Left ventricle myocardium inferior (tissue), 1 donor: ENCODE measurements at places on chromosomes 5 and 9.

- no peak for DNase-seq
Measured at GRCh38 chr9:89412951-89413350, 85.0 kb downstream of the SEMA4D start.

- DNase-seq, result no peak
Measured at GRCh38 chr9:18448101-18448500, 25.9 kb upstream of the ADAMTSL1 start.

DNA sequence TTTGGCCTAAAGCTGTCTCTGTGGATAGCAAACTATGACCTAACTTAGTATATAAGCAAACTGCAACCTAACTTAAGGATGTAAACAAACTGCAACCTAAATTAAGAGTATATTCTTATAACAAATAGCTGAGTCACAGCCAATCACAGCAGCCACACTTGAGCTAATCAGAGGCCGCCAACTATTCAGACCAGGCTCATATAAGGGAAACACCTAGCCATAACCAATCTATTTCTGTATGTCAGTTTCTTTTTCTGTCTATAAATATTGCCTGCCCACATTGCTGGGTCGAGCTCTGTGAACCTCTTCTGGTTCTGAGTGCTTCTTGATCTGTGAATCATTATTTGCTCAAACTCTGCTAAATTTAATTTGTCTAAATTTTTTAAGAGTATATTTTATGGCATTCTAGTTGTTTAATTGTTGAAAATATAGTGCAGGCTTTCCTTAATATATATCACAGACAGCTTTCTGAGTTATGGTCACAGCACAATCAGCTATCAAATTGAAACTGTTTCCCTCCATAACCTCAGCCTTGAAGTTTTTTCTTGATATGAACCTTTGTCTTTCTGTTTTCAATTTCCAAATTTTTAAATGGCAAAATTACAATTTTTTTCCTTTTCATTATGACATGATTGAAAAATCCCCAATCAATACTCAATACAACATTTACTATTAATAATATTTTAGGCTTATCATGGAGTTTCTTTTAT is 327.1 kb upstream of the NUDT12 start:
- DNase-seq, result no peak

- DNase-seq, result no peak
Measured at GRCh38 chr5:123125962-123126732, 37.1 kb downstream of the PRDM6 start.

GRCh38 chr9:87875831-87876545 is 6.7 kb upstream of the SPATA31E1 start:
- no peak for DNase-seq

DNA sequence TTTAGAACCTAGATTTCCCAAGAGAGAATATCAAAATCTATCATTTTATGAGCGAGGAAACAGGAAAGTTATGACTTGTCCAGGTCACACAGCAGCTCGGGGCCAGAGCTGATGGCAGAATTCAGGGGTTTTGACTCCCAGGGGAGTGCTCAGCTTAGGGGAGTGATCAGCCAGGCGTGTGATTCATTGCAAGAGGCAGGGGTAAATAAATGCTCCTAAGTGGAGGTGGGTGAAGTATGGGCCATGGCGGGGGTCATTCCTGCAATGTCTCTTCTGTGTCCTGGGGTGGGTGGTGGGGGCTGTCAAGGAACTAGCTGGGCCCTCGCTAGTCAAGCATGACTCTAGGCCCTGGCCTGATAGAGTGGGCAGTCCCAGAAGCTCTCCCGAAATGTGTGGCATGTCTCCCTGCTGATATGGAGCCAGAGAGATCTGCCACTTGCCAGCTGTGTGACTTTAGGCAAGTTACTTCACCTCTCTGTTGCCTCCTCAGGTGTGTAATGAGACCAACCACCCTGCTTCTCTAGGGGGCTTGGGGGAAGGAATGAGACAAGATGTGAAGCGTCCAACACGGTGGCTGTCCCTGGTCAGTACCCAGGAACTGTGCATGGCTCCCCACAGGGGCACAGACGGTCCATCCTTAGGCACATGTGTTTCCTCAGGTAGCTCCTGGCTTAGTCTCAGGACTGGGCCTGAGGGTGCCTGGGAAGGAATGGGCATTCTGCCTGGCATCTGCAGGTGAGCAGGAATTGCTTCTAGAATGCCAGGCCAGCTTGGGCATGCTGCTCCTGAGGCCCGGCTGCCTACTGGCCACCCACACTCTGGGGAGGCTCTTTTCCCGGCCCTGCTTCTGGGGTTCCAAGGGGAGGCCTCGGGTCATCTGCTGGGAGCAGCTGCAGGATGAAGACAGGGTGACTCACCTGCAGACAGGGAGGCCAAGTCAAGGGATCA is 36.5 kb upstream of the SH3PXD2B start:
- DNase-seq, result no peak

DNA sequence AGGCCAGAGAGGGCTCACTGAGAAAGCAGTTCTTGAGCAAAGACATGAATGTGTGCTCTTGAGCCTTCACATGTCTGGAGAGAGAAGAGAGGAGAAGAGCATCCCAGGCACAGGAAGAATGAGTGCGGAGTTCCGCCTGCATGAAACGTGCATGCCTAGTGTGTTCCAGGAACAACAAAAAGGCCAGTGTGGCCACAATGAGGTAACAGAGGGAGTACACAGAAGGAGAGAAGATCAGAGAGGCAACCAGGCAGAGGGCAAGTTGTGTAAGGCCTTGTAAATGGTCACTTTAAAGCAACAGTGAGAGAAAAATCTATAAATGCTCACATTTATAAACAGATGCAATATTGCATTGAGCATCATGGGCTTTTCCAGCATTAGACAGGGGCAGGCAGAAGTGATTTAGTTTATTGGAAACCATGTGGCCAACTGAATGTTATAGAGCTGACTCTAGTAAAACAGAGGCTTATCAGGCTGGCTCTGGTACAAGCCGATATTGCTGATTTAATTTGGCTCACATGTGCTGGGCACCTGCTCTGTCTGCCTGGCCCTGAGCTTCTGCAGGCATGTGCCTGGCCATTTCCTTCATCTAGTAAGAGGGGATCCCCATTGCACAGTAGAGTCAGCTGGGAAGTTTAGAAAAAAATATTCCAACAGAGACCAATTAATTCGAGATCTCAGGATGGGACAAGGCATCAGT is 185.3 kb downstream of the SAXO1 start:
- DNase-seq, result no peak

GRCh38 chr9:21708260-21708711 is 94.2 kb upstream of the MTAP start:
- DNase-seq, result no peak

- no peak for DNase-seq
Measured at GRCh38 chr5:66617226-66617861, 21.2 kb downstream of the MAST4 start.

DNA sequence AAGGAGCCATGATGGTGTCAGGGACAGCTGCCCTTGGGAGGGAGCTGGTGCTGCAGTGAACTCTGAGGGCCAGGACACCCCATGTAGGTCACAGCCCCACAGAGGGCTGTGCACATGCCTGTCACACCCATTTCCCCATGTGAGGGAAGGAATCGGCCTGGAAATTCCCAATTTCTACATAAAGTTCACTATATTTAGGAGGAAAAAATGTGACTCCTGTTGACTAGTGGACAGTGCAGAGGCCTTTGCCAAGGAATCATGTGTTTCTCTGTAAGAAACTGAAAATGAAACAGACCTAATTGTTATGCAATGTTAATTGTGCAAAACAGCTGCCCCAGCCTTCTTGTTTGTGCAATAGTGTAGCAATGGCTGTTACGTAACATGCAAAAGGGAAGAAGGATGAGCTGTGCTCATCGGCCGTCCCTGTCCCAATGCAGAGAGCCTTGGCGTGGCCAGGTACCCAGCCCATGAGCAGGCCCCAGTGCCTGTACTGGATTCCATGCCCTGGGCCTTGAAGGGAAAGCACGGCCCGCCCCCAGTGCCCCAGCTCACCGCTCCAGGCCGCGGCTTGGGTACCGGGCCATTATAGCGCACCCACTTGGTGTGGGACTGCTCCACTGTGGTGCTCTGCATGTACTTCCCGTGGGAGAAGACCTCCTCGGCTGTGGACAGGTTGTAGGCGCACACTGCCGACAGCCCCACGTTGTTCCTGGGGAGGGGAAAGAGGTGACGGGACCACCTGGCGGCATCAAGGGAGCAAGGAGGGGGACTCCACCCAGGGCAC is 70.0 kb downstream of the SECISBP2 start:
- DNase-seq, result peak; percentile 48

DNA sequence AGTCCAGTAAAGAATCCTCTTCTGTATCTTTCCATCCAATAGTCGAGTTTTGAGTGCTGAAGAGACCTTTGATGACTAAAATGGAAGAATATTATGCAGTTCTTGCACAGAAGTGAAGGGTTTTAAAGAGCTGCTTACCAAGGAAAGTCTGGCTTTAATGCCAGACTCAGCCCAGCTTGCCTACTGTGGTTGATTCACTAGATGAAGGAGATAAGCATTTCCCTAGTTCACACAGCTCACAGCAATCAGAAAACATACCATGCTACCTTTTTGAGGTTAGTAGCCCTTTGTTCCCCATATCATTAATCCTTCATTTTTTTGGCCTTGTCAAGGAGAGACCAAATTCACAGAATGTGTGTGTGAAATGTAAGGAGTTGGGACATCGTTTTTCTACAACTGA is 15.3 kb downstream of the IFNA5 start:
- DNase-seq, result no peak

DNA sequence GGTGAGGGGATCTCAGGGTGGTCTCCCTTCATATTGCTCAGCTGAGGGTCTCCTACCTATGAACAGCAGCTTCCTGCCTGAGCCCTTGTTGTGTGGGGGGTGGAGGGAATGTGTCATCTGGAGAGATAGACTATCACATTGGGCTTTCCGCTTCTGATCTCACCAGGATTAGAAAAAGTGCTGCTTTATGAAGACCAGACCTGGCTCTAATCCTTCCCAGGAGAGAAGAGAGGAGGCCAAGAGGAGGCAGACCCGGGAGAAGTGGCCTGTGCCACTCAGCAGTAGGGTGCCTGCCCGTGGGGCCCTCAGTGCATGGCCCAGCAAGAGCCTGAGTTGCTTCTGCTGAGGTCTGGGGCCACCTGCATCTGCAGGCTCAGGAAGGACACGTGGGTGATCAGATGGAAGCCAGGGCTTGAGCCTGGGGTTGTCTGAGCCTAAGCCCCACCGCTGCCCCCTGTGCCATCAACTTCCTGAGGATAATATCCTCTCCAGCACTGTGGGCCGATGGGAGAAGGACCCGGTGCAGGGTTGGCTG is 22.1 kb upstream of the COL5A1 start:
- no peak for DNase-seq

DNA sequence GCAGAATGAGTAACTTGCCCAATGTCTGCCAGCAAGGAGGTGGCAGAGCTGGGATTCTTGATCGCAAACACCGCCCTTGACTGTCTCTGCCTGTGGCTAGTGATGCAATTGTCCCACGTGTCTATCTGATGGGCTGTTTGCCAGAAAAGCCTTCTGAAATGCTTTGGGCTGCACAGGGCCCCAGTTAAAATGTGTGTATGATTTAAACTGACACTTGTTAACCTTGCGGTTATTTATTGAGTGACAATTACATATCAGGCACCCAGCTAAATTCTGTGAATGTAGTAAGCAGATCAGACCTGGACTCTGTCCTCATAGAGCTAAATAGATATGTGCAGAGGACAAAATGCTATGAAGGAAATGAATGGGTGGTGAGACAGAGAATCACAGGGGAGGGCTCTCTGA is 11.6 kb upstream of the IL12B start:
- peak; percentile 38 for DNase-seq

- no peak for DNase-seq
Measured at GRCh38 chr5:144352330-144352729, 181.7 kb downstream of the KCTD16 start.

DNA sequence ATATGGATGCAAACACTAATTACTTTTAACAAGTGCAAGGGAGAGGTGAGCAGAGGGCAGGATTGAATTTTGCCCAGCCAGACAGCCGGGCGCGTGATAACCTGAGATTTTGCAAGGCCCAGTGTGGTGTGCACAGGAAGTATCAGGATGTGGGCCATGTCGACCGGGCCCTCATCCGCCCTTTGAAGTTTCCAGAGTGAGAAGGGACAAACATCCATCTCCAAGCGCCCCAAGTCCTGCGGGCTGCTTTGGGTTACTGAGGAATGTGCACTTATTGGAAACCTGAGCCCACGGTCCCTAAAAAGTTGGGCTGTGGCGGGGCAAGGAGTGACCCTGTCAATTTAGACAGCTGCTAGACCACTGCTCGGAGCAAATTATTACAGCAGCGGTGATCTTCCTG is 272.2 kb upstream of the IRX2 start:
- no peak for DNase-seq

- DNase-seq, result no peak
Measured at GRCh38 chr5:73419465-73420390, 28.8 kb downstream of the FOXD1 start.

DNA sequence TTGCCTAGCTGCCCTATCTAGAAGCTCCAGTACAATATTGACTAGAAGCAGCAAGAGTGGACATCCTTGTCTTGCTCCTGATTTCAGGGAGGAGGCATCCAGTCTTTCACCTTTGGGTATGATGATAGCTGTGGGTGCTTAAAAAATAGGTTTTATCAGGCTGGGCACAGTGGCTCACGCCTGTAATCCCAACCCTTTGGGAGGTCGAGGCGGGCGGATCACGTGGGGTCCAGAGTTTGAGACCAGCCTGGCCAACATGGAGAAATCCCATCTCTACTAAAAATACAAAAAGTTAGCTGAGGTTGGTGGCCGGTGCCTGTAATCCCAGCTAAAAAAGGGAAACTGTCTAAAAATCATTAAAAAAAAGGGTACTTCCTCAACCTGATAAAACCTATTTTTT is 2.0 kb upstream of the CAMSAP1 start:
- no peak for DNase-seq

GRCh38 chr9:99833735-99834134 is 12.1 kb downstream of the NR4A3 start:
- no peak for DNase-seq

DNA sequence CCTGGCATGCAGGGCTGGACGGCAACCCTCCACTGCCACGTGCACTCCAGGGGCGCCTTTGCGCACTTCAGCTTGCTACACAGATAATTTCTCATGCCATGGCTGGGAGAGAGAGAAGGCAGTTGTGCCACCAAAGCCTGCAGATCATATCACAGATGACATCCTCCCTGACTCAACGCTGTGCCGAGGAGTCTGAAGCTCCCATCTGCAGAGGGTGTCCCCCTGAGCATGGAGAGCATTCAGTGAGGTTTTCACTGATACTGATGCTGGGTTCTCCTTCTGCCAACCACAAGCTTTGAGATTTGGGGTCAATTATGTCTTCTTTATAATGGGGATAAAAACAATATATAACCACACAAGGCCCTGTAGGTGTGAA is 607.4 kb upstream of the ADAMTS16 start:
- DNase-seq, result no peak

GRCh38 chr5:130045334-130045733 is 141.1 kb downstream of the CHSY3 start:
- DNase-seq, result no peak

DNA sequence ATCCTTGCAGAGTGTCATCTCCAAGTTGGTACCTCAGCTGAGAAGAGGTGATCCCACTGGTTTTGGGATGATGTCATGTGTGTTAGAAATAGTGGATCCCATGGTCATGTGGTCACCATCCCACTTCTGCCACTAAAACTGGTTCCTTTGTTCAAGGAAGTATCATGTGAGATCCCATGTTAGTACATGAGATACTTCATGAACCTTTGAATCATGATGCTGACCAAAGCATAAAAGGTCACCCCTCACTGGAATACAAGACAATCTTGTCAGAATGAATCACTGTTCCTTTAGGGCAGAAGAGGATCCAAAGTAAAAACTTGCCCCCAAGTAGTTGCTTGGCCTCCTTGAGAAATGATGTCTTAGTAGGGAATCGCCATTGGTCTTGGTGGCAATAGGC is 150.9 kb upstream of the MOCS2 start:
- no peak for DNase-seq
